ENCODE measurements at places on chromosomes 13 and 19. TPM values are rescaled to one million over a fixed set of nuclear protein-coding genes. Genes with fewer than 3 reads are reported as not detected.

The TMEM272 gene
- total RNA-seq, result not detected

The C1QTNF9 gene
- total RNA-seq, result 1.3 TPM

The CEACAM1 gene
- total RNA-seq, result 6.2 TPM

The HSPBP1 gene
- 6.5 TPM for total RNA-seq

The KLK15 gene
- not detected for total RNA-seq

The KIR2DL1 gene
- total RNA-seq, result not detected

The DCUN1D2 gene
- total RNA-seq, result 21.3 TPM

The PALM gene
- total RNA-seq, result 23.6 TPM

The HSD17B14 gene
- 3.4 TPM for total RNA-seq

The TEX29 gene
- total RNA-seq, result not detected

The AKT1S1 gene
- total RNA-seq, result 4.7 TPM

The ACP7 gene
- 0.11 TPM for total RNA-seq

The PSG5 gene
- not detected for total RNA-seq

The ZNF525 gene
- 23.1 TPM for total RNA-seq

The USHBP1 gene
- 6.0 TPM for total RNA-seq

The ZNF135 gene
- 12.6 TPM for total RNA-seq

The TUBB4A gene
- 2.5 TPM for total RNA-seq

The RASGRP4 gene
- 0.95 TPM for total RNA-seq

The SLC7A9 gene
- 0.79 TPM for total RNA-seq
